ENCODE measurements at places on chromosomes 2 and 18.

GRCh38 chr2:119481501-119482455 lies 42.5 kb downstream of the SCTR start:
- DNase-seq, result no peak

DNA sequence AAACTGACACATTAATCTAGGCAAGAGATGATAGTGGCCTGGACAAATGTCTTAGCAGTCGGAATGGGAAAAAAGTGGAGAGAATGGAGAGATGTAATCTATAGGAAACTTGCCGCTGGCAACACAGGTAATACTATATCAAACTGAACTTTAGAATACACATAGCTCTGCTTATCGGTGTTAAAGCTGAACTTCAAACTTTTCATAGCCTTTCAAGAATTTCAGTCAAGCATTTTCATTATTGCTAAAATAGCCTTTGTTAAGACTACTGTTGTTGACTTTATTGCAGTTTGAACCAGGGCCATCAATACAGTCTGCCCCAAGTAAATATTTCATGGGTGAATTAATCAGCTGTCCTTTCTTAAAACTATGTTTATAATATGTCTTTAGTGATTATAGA lies 12.9 kb upstream of the CHST9 start:
- no peak for DNase-seq

DNA sequence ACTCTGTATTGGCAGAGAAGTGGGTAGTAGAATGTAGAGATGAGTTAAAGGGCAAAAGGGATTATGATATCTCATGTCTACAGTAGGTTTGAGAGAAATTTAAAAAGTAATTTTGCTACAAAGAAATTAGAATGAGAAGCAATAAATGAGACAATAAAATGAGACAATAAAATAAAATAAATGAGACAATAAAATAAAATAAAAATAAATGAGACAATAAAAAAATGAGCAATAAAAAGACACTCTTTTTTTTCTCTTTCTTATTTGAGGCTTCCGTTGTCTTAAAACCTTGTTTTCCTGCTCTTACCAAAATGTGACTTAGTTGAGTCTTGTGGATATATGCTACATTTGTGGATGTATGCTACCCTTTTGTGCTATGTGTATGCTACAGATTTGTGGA lies 615.4 kb upstream of the PKDCC start:
- DNase-seq, result no peak

DNA sequence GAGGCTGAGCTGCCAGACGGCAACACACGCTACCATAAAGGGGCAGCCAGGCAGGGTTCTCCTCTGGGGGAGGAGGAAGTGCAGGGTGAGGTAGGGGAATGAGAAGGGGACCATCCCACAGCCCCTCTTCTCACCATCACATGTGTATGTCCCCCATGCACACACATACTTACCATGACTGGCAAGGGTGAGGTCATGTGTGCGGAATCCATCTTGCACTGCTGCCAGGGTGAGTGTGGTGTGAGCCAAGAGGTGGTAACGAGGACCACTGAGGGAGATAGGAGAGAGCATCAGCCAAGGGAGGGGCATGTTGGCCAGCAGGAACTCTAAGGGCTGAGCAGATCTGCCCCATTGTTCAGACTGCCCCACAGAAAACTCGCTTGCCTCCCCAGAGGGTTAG lies 7.1 kb downstream of the WDR54 start:
- DNase-seq, result no peak

GRCh38 chr18:8811115-8811514 lies 105.8 kb downstream of the MTCL1 start:
- no peak for DNase-seq

- DNase-seq, result no peak
These were observed 494.9 kb downstream of the NYAP2 start for GRCh38 chr2:225894236-225894980.

DNA sequence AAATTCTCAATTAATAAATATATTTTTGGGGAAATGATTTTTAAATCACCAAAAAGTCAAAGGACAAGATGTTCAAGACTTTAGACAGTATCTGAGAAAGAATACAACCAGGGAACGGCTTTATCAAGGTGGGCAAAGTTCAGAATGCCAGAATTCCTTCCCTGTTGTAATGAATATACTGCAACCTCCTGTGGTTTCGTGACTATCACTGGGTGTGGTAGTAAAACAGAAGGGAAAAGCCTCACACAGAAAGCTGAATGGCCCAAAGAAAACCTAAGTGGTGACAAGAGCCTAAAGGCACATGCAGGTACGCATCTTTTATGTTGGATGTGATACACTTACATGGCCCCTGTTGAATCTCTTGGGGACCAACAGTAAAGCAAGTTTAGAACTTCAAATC lies 37.1 kb downstream of the MBD2 start:
- no peak for DNase-seq

DNA sequence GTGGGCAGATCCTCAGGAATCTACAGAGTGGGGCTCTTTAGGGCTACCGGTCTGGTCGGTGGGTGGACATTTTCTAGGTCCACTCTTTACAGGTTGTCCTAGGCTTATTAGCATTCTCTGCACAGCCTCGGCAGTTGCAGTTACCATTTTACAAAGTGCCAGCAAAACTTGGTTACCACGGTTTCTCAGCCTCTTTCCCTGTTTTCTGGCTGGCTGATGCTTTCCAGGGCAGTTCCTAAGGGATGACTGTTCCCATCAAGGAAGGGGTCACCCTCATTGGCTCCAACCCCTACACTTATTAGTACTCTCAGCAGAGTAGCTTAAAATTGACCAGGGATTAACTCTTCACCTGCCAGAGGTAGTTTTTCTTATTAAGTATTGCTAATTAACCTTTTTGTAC lies 2.0 kb upstream of the AQP4 start:
- DNase-seq, result no peak

DNA sequence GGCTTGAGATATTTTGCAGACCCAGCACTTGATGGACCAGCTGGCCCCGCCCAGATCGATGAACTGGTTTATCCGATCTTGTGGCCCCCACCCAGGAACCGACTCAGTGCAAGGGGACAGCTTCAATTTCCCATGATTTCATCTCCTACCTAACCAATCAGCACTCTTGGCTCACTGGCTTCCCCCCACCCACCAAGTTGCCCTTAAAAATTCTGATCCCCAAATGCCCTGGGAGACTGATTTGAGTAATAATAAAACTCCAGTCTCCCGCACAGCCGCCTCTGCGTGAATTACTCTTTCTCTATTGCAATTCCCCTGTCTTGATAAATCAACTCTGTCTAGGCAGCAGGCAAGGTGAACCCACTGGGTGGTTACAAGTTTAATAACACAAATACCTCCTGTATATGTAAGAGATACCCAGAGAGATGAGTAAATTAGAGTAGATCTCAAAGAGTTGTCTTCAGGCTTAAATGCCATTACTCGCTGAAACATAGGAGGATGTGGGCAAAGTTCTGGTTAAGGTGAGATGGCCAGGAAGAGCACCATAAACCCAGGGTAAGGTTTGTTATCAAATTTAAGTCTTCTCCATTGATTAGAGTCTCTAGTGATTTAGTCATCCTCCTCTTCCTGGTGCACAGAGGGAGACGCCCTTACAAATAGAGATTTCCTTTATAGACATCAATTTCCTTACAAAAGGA lies 222.8 kb downstream of the ARL4C start:
- DNase-seq, result no peak

- DNase-seq, result no peak
These were observed 180.1 kb downstream of the CDH2 start for GRCh38 chr18:27996801-27997272.

DNA sequence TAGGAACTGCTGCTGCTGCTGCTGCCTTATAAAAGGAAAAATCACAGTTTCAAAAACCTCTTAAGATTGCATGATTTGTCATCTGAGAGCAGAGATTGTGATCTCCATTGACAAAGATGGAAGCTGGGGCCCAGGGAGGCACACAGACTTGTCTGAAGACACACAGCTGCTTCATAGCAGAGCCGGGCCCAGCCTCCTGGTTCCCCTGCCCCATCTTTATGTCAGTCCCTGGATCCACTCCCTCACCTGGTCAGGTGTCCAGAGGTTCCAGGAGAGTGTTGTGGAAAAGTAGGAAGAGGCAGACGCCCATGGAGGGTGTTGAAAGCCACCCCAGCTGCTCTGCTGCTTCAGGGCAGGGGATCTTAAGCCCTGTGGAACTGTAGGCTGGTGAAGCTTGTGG lies 20.0 kb downstream of the STEAP3 start:
- DNase-seq, result no peak

- DNase-seq, result no peak
These were observed 75.6 kb upstream of the POMC start for GRCh38 chr2:25243995-25244394.

DNA sequence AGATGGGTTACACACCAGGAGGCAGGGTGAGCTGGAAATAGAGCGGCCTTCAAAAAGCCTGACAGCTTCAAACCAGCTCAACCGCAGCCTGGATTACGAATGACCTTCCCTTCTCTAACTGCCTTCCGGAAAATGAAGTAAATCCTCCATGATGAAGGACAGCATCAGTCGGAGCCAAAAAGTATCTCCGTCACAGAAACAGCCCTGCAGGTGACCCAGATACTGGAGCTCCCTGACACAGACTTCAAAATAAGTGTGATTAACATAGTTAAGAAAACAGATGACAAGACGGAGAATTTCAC lies 10.3 kb upstream of the CIB4 start:
- no peak for DNase-seq

DNA sequence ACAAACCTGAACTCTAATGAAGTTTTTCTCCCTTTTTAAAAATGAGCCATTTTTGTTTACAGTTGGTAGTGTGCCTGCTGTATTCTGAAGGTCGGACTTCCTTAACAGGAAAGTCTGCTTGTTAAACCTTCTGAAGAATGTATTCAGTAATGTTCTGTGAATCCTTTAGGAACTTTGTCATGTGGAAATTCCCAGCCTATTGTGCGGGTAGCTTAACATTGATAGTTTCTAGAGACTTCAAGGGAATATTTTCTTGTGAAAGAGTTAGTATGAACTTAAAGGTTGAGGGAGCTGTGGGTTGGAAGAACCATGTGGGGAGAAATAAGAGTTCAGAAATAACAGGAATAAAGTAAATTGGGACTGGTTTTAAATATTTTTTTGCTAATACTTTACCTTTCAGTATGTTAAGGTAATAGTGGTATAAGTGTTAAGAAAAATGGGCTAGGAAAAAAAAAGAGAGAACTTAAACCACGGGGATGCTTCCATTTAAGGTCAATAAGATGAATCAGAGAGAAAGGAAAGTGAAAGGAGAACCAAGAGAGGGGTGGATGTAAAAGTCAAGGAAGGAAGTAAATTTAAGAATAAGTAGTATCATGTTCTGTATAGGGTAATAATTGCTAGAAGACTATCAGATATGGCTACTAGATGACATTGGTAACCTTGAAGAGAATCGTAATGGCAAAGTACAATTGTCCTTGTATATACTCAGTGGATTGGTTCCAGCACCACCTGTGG lies 90.5 kb downstream of the PMS1 start:
- DNase-seq, result no peak

DNA sequence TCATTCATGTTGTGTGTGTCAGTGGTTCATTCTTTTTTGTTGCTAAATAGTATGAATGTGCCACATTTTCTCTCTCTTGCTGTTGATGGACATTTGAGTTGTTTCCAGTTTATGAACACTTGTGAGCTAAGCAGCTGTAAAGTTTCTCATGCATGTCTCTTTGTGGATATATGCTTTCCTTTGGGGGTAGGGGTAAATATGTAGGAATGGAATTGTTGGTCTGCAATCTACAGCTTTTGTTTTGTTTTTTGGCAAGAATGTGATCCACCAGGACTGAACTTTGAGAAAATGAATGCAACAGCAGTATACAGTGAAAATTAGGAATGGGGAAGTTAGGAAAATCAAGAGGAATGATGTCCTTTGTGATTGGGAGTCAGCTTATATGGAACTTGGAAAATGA lies 226.3 kb downstream of the CDCA7 start:
- DNase-seq, result no peak

- no peak for DNase-seq
These were observed 25.9 kb downstream of the THADA start for GRCh38 chr2:43569921-43570320.

GRCh38 chr18:8901019-8901418 lies 195.7 kb downstream of the MTCL1 start:
- DNase-seq, result no peak

- no peak for DNase-seq
These were observed 361.2 kb upstream of the HNRNPA3 start for GRCh38 chr2:176851200-176851888.

- no peak for DNase-seq
These were observed 75.8 kb downstream of the ACTR3 start for GRCh38 chr2:113965644-113966043.

DNA sequence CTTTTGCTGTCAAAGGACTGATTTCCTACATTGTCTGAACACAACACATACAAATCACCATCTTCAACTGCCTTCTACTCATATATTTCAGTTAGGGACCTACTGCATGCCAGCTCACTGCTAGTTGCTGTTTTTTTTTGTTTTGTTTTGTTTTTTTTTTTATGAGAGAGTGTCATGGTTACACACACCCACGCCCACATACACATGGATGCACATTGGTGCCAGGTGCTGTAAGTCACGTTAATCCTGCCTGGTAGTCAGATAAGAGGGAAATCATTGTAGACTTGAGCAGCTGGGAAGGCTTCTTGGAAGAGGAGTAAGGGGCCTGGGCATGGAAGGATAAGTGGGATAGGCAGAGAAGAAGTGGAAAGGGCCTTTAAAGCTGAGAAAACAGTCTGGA lies 209.9 kb downstream of the TDRD15 start:
- DNase-seq, result no peak

- DNase-seq, result no peak
These were observed 150.8 kb downstream of the ANKRD44 start for GRCh38 chr2:197159661-197160211.

GRCh38 chr2:10538224-10538894 lies 90.2 kb upstream of the ODC1 start:
- no peak for DNase-seq

- no peak for DNase-seq
These were observed 2.7 kb upstream of the LRP2 start for GRCh38 chr2:169365029-169365480.

DNA sequence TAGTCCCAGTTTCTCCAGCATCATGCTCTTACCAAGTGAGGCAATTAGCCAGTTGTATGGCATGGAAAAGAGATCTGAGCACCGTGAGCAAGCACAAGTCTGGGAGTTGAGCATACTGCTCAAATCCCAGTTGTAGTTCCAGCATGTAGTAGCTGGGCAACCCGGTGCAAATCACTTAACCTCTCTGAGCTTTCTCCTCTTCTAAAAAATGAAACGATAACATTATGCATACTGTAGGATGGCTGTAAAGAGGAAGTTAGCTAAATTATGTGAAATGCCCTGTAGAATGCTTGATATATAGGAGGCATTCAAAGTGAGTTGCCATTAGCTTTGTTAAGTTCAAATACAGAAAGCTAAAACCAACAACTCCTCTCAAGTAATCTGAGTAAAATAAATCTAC lies 164.0 kb upstream of the ZEB2 start:
- DNase-seq, result no peak

GRCh38 chr18:74284980-74285355 lies 6.8 kb downstream of the CYB5A start:
- DNase-seq, result no peak
